ENCODE measurements at places on chromosomes 11 and 22. TPM values are rescaled to one million over a fixed set of nuclear protein-coding genes. Genes with fewer than 3 reads are reported as not detected.

Gene TMPRSS6
- not detected for polyA plus RNA-seq

Gene MMP1
- 0.34 TPM for polyA plus RNA-seq

Gene FGF19
- not detected for polyA plus RNA-seq

Gene TEAD1
- polyA plus RNA-seq = 6.6 TPM

Gene OR5M10
- polyA plus RNA-seq = not detected

Gene TRIM5
- polyA plus RNA-seq = 11.2 TPM

Gene MS4A5
- polyA plus RNA-seq = not detected

Gene C11orf71
- 6.4 TPM for polyA plus RNA-seq

Gene LRRC56
- polyA plus RNA-seq = 0.86 TPM

Gene CARNS1
- 2.1 TPM for polyA plus RNA-seq

Gene HMOX1
- polyA plus RNA-seq = 358 TPM

Gene SHISAL1
- polyA plus RNA-seq = 1.2 TPM

Gene AMBRA1
- polyA plus RNA-seq = 10.7 TPM

Gene SPI1
- polyA plus RNA-seq = 4.9 TPM

Gene ISX
- polyA plus RNA-seq = not detected

Gene MPZL3
- polyA plus RNA-seq = 1.8 TPM

Gene MAPK8IP2
- 2.0 TPM for polyA plus RNA-seq

Gene CARD18
- not detected for polyA plus RNA-seq

Gene ANKK1
- polyA plus RNA-seq = 0.12 TPM

Gene FGF4
- not detected for polyA plus RNA-seq

Gene PRR33
- polyA plus RNA-seq = 0.03 TPM

Gene PRODH
- 4.9 TPM for polyA plus RNA-seq

Gene CARD10
- 8.8 TPM for polyA plus RNA-seq

Gene OSBP
- 17.0 TPM for polyA plus RNA-seq

Gene BTBD18
- not detected for polyA plus RNA-seq

Gene THAP7
- 25.4 TPM for polyA plus RNA-seq

Gene TCIRG1
- polyA plus RNA-seq = 130 TPM

Gene OR5P2
- polyA plus RNA-seq = not detected

Gene CD3E
- polyA plus RNA-seq = 4.3 TPM

Gene TRIM34
- polyA plus RNA-seq = 6.7 TPM

Gene TMEM218
- 18.0 TPM for polyA plus RNA-seq

Gene GRIA4
- 0.19 TPM for polyA plus RNA-seq

Gene MOV10L1
- polyA plus RNA-seq = 0.31 TPM

Gene KRTAP5-10
- not detected for polyA plus RNA-seq

Gene KCNK4
- polyA plus RNA-seq = 0.04 TPM

Gene IGSF22
- polyA plus RNA-seq = 0.30 TPM

Gene CNGA4
- polyA plus RNA-seq = 0.18 TPM

Gene GAL3ST3
- polyA plus RNA-seq = not detected

Gene DNAJB7
- polyA plus RNA-seq = not detected

Gene NRIP3
- 0.34 TPM for polyA plus RNA-seq

Gene KIF18A
- polyA plus RNA-seq = 0.10 TPM

Gene CATSPERZ
- 0.15 TPM for polyA plus RNA-seq

Gene MEI1
- polyA plus RNA-seq = 1.6 TPM

Measured in adipose tissue (tissue), 3 donors.